Stimulated activated CD8-positive, alpha-beta memory T cell treated with anti-CD3 and anti-CD28 coated beads, Interleukin-2, amount 100 ng/mL, for 1 hour (primary cell): ENCODE measurements at places on chromosomes 4 and X.

GRCh38 chr4:126338548-126338947, 1023.8 kb downstream of the FAT4 start:
- DNase-seq: no peak

- DNase-seq: no peak
Measured at GRCh38 chr4:11232015-11232414, 196.7 kb downstream of the HS3ST1 start.

DNA sequence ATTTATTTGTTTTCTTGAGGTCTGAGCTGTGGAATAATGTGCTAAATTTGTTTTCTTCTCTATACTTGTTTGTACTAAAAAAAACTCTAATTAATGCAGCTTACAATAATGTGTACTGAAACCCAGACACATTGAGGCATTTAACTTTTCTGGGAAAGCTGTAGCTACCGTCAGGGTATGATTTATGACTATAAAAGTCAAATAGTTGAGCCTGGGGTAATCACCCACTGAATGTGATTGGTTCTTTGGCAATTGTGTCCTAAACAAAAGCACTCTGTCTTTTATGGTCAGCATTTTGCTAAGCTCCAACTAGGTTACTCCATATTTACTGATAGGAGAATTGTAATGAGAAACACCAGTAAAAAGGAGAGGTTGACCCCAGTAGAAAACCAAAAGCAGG, 65.9 kb upstream of the CBLL2 start:
- no peak for DNase-seq

- DNase-seq: no peak
Measured at GRCh38 chr4:7910263-7910896, 29.3 kb downstream of the AFAP1 start.

- no peak for DNase-seq
Measured at GRCh38 chr4:648579-649292, 23.4 kb downstream of the PDE6B start.

GRCh38 chr4:88147799-88148217, 10.6 kb downstream of the ABCG2 start:
- no peak for DNase-seq

- no peak for DNase-seq
Measured at GRCh38 chr4:77226939-77227705, 70.1 kb downstream of the CCNG2 start.

DNA sequence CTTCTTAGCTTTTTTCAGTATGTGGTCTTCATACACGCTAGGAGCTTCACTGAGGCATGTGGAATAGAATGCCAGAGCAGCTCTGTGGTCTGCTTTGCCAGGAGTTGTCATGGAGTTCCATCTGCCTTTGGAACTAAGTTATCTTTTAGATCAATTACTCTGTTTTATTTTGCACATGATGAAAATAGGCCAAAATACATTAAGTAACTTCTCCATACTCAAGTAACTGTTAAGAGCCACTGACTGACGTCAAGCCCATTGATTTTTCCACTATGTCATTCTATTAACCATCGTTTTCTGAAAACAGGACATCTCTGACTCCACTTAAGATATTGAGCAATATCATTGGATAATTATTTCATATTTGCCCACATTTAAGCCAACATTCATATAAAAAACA, 415.1 kb upstream of the MAD2L1 start:
- DNase-seq: no peak

GRCh38 chr4:77263247-77263646, 106.2 kb downstream of the CCNG2 start:
- DNase-seq: no peak

- no peak for DNase-seq
Measured at GRCh38 chr4:173212379-173212778, 43.8 kb downstream of the GALNT7 start.

DNA sequence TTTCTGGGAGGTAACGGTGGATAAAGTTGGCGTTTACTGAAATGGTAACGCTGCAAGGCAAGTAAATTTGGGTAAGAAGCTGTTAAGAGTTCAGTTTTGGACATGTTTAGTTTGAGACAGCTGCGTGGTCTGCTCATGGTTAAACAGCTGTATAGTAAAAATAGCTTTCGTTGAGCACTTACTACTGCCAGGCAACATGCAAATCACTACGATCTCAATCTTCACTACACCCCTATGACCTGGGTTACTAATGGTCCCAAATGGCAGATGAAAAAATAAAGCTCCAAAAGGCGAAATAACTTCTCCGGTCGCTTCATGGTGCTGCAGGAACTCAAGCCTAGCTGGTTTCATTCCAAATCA, 22.2 kb downstream of the FABP2 start:
- DNase-seq: no peak

GRCh38 chrX:125544031-125544660, 224.5 kb downstream of the TEX13C start:
- DNase-seq: no peak

DNA sequence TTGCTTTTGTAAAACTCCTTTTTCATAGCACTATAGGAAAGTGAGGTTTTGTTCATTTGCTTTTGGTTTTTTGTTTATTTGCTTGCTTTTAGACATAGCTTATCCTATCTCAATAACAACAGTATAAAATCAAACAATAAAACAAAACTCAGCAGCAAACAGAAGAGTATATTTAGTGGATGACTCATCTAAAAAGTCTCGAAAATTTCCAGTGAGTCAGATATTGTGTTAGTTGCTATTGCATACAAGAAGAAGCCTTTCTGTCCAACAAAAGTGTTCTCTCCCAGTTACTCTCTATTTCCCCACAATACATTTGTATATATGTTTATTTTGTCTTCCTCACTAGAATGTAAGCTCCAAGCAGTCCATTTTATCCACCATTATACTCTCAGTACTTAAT, 36.0 kb upstream of the NPNT start:
- DNase-seq: no peak

DNA sequence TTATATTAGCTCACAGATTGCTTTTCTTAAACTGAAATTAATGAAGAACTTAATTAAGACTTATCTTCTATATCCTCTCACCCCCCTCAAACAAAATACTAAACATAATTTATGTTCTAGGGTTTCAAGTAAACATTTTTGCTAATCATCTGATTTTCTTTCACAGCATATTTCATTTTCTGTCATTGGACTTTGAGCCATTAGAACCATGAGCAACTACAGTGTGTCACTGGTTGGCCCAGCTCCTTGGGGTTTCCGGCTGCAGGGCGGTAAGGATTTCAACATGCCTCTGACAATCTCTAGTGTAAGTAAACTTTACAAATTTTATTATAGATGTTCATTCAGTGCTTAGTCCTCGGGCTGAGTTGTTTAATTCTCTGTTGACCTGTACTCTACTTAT, 3.3 kb downstream of the PDLIM5 start:
- DNase-seq: no peak

GRCh38 chrX:108178143-108178498, 86.5 kb downstream of the ATG4A start:
- DNase-seq: no peak

DNA sequence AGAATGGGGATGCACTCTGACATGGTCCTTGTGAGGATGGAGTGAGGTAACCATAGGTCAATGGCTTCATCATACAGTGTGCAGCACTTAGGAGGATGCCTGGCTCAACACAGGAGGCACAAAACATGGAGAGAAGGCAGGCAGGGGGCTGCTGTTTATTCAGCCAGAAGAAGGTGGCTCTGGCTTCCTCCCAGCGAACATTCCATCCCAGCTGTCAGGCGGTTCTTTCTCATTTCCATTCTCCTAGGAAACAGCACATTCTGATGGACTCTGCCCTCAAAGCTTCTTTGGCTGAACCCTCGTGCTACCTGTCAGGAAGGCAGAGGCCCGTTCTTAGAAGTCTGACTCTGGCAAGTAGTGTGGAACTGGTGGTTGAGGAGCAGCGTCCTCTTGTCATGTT, 18.6 kb downstream of the STK32B start:
- DNase-seq: no peak

GRCh38 chrX:50747471-50747900, 66.5 kb downstream of the SHROOM4 start:
- DNase-seq: no peak

DNA sequence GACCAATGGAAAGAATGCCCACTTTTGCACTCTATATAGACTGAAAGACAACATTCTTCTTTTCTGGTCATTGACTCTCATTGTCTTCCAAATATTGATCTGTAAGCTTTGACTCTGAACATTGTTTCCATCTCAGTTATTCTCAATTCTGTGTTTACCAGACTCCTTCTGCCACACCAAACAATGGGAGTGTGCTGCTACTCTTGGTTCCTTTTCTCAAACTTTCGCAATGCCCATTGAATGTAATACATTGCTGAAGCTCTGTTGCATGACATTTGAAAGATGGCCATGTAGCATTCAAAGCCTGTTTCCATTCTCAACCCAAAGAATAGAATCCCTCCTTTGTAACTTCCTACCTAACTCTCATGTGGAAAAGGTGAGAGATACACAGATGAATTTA, 136.2 kb downstream of the BTC start:
- no peak for DNase-seq

- no peak for DNase-seq
Measured at GRCh38 chr4:71338846-71339593, at the start of gene SLC4A4. SLC4A4 (plus strand) TSS chr4:71339020.

- DNase-seq: no peak
Measured at GRCh38 chr4:124902001-124902515, 189.5 kb upstream of the ANKRD50 start.

GRCh38 chrX:78109458-78109857, 5.4 kb downstream of the PGK1 start:
- DNase-seq: no peak

GRCh38 chr4:38724475-38724808, 58.3 kb downstream of the TLR10 start:
- no peak for DNase-seq

GRCh38 chr4:11451716-11452115, 23.0 kb upstream of the HS3ST1 start:
- DNase-seq: no peak

DNA sequence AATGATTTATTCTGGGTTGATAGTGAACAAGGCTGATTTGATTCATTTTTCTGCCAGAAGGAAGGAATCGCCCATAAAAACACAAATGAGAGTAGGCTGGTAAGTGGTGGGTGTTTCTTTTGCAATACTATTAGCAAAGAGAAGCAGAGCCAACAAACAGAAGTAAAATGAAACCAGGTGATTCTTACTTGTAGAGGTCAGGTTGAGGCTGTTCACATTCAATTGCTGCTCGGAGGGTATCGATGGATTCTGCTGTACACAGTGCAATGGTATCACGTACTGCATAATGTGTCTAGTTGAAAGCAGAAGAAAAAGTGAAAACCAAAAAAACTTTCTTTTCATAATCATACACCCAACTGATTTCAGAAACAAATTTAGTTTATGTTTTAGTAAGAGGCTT, 94.1 kb upstream of the MCF2 start:
- no peak for DNase-seq

DNA sequence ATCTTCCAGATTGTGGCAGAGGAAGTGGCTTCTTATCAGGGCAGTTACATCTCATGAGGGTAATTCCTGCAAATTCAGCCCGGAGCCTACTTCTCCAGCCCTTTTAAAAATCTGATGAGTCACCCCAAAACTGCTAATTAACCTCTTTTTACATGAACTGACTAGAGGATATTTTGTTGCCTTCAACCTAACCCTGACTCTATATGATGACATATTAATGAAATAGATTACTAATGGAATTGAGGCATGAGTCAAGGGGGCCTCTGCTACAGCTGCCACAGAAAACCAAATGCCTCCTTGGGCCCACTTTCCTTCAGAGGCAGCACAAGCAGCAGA, 72.5 kb downstream of the QRFPR start:
- no peak for DNase-seq

- no peak for DNase-seq
Measured at GRCh38 chrX:108216405-108216804, 124.8 kb downstream of the ATG4A start.

GRCh38 chr4:120555058-120555457, 367.5 kb downstream of the PRDM5 start:
- no peak for DNase-seq

- DNase-seq: no peak
Measured at GRCh38 chr4:17599826-17600225, 14.6 kb upstream of the MED28 start.

DNA sequence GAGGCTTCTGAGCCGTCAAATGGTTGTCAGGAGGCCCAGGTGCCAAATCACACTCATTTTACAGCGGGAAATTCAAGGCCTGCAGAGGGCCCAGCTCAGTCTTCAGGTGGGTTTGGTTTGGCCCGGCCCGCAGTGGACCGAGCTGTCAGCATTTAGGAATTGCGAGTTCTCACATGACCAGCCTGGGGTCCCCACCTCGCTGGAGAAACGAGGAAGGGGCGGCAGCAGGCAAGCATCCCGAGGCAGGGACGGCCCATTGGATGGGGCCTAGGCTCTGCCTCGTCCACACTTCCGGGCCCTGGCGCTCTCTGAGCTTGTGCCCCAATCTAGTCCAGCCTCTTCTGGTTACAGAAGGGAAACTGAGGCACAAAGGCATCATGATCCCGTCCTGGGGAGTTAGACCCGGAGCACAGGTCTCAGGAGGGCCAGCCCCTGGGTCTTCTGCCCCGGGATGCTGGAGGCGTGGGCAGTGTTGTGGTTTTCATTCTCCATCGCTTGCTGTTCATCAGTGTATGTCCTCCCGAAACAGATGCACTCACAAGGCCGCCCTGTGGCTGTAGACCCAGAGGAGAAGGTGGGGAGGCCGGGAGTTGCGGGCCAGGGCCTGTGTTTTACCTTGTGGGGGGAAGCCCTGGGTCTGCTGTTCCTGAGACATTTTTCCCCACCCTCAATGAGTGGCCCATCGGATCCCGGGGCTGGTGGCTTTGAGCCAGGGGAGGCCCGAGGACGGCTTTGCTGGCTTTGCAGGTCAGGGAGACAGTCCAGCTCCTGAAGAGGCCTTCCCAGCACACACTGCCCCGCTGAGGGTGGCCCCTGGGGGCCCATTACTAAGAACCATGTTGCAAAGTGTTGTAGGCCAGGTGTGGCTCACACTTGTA, 8.9 kb downstream of the PSAPL1 start:
- DNase-seq: no peak

GRCh38 chrX:13836575-13836974, 19.7 kb upstream of the GPM6B start:
- no peak for DNase-seq

DNA sequence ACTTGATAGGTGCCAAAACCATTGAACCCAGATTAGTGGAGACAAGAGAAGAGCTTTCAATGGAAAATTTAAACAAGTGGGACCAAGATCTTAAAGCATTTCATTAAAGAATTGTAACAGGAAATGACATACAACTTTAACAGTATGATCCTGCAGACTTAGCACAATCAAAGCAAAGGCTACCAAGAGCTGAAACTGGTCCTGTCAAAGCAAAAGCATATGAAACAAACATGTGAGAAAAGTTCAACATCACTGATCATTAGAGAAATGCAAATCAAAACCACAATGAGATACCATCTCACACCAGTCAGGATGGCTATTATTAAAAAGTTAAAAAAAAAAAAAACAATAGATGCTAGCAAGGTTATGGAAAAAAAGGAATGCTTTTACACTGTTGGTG, 425.6 kb downstream of the IL1RAPL1 start:
- DNase-seq: no peak
